ENCODE measurements at places on chromosomes 2 and 18.

DNA sequence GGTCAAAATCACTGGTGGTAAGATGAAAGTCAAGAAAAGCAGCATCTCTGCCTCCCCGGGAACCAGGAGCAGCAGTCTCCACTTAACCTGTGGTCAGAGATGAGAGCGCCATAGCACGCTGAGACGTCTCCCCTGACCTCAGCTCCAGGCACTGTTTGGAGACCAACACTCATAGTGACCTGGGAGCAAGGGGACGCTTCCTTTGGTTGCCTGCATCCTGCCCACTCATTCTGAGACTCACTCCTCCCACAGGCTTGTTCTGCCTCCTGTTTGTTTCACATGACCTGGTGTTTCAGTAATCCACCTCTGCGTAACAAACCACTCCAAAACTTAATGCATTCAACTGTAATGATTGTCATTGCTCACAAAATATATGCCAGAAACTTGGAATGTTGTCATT, 139.3 kb downstream of the ACOXL start:
- no peak for DNase-seq

DNA sequence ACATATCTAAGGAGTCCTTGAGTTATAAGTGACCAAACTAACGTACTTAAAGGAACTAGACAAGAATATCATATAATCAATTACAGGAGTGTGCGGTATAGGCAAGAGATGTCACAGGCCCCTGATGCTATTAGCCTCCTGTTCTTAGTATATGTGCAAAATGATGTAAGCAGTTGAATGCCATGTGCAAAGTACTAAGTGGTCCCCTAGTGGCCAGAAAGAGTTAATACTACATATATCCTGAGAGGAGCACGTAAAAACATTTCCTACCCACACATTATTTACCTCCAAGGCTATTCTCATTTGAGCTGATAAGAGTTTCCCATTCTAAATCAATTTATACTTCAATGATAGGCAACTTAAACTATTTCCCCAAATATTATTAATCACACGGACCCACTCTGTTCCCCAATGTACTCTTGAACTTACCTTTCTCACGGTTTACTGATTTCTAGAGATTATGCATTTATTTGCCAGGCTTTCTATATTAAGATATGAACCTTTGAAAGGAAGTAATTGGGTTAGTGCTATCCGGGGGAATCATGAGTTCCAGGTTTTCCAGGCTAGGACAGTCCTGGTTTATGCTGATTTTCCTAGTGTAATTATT, 158.0 kb upstream of the KLHL14 start:
- peak; percentile 6 for DNase-seq

- DNase-seq = no peak
These were observed 9.9 kb downstream of the FABP1 start for GRCh38 chr2:88117973-88118372.

DNA sequence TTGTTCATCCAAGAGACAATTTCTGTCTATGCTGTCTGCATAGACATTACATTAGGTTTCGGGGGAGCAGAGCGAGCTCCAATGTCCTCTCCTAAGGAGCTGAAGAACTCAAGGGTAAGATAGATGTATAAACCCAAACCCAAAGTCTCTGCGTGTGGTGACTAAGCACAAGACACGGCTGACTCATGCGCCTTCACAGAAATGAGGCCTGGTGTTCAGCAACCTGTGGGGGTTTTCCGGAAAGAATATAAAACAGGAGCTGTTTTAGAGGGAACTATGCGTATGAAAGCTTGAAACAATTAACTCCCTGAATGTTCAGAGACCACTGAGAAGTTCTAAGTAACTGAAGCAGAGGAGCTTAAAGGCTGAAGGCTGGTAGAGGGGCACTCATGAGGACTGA, 154.7 kb downstream of the SOX11 start:
- DNase-seq = no peak

- DNase-seq = no peak
These were observed 77.4 kb upstream of the PPP1CB start for GRCh38 chr2:28674062-28674712.

GRCh38 chr2:96470109-96470508, 35.0 kb downstream of the NEURL3 start:
- no peak for DNase-seq

DNA sequence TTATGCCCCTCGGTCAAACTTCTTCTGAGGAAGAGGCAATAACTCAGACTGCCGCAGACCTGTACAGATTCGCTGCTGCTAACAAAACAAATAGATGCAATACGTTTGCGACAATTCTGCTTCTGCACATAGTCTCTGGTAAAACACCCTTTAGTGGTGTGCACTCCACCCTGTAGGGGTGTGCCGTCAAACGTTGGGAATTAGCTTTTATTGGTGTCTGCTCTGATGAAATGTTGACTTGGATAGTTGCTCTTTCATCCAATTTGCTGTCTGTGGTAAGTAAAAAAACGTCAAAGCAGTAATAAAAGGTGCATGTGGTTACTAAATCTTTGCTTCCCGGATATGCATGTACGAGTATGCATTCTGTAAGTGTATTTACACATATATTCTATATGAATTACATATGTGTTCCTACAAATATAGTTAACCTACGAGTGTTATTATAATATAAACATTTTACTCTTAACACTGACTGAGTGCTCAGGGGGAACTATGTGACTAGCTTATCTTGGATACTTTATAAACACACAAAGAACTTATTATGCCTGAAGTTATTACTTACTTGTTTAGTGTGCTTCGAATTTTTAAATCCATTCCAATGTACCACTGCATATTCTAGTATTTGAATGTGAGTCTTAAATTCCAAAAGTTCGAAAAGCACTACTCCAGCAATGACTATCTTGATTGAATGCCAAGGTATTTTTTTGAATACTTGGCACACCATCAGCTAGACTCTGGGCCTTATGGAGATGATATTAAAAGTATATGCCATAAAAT, 610.2 kb downstream of the ZEB2 start:
- no peak for DNase-seq

GRCh38 chr2:145022666-145023333, 502.9 kb upstream of the ZEB2 start:
- no peak for DNase-seq

DNA sequence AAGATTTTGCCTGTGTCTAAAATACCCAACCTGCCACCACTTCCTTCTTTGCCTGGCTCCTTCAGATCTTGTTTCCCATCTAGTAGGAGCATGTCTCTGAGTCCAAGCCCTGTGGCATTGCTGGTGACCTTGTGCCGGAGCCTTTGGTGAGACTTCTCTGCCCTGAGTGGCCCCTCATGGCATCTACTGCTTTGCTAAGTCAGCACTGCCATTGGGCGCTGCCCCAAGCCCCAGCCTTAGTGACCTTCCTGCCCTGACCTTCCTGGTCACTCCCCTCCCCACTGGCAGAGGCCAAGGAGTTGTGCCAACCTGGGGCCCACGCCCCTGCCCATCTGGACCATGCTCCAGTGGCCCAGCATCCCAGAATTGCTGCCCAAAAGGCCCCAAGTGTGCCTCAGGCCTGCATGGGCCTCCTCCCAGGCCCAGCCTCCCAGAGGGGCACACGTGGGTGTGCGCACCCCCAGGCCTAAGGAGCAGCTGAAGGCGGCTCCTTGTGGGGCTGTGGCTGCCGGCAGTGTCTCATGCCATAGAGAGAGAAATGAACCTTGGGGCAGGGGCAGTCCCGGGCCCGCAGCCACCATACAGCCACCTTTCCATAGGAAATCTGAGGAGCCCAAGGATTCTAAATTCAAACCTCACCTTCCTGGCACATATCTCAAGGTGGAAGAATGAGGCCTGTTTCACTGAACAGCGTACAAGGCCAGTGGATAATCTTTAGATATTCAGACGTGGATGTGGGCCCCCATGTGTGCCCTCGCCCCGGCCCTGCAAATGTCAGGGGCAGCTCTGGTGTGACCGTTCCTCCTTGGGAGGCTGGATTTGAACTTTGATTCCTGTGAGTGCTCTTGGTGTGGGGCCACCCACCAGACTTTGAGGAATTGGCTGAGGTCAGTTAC, 100.2 kb upstream of the SLC66A3 start:
- DNase-seq = no peak

GRCh38 chr18:5628512-5629255, 84.9 kb upstream of the EPB41L3 start:
- DNase-seq = no peak

- DNase-seq = no peak
These were observed 22.0 kb downstream of the MARCHF4 start for GRCh38 chr2:216350214-216350791.

DNA sequence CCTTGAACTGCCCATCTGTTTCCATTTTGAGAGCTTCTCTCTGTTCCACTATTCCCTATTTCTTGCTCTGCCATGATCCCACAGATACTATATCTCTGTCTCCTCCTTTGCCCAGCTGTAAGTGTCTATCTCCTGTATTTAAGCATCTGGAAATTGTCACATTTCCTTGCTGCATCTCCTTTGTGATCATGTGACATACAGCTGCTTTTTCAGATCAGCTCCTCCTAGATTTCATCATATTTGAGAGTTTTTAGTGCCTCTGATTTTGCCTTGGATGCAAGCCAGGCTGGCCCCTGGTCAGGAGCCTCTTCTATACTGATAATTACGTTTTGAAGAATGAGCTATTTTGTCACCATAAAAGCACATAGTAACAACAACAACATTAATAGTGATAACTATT, 131.7 kb upstream of the TNP1 start:
- DNase-seq = no peak

- no peak for DNase-seq
These were observed 281.9 kb downstream of the SRBD1 start for GRCh38 chr2:45329045-45329677.

- no peak for DNase-seq
These were observed 3.0 kb downstream of the PREB start for GRCh38 chr2:27131429-27131828.

DNA sequence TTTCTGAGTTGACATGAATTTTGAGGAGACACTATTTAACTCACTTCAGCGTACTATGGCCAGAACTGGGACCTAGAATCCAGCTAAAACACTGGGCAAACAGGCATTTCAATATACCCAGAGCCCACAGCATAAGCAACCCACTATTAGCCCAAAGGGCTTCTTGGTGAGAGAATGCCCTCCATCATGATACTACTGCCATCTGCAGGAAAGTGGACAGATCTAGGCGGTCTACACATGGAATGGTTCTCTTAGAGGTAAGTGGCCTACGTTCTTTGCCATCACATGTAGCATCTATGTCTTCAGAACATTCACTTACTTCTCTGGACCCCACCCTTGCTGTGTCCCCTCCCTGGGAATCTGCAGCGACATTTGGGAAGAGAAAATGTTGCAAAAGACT, 181.3 kb upstream of the LINC00305 start:
- no peak for DNase-seq

GRCh38 chr2:14756981-14757657, 124.6 kb downstream of the LRATD1 start:
- DNase-seq = peak; percentile 95

DNA sequence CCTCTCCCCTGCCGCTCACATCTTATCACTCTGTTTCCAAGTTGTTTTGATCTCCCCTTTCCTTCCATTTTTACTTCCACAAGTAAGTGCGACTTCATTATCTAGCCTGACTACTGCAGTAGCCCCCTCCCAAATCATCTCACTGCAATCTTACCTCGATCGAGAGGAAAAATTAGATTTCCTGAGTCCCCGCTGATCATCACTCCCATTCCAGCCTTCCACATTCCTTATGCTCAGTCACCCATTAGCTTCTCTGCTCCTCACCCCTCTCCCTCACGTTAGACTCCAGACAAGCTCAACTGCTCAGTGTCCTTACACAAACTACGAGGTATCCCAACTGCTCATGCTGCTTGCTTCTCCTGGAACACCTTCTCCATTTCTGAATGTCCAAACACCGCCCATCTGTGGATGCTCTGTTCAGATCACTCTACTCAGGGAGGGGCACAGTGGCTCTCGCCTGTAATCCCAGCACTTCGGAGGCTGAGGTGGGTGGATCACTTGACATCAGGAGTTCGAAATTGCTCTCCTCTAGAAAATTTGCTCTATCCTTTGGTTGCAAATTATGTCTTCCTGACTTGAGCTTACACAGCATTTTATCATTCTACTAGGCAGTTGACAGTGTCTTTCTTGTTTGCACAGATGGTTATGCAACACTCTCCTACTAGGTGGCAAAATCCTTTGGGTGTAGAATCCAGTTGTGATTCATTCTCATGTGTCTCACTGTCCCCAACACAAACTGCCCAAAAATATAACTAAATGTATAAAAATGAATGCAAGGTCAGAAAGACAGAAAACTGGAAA, 96.5 kb downstream of the INO80D start:
- no peak for DNase-seq

- no peak for DNase-seq
These were observed 495.1 kb upstream of the TCF4 start for GRCh38 chr18:56083097-56083521.

DNA sequence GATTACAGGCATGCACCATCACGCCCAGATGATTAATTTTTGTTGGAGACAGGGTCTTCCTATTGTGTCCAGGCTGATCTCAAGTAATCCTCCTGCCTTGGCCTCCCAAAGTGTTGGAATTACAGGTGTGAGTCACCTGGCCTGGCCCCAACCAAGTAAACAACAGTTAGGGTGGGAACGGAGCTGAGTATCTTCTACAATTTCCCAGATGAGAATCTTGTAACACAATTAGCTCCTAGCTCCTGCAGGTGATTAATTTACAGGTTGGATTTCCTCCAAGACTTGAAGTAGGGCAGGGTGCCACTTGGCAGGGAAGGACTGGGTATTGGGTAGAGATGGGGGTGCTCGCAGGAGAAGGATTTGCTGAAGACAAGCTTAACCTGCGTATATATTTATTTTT, 17.8 kb downstream of the NLRC4 start:
- no peak for DNase-seq

DNA sequence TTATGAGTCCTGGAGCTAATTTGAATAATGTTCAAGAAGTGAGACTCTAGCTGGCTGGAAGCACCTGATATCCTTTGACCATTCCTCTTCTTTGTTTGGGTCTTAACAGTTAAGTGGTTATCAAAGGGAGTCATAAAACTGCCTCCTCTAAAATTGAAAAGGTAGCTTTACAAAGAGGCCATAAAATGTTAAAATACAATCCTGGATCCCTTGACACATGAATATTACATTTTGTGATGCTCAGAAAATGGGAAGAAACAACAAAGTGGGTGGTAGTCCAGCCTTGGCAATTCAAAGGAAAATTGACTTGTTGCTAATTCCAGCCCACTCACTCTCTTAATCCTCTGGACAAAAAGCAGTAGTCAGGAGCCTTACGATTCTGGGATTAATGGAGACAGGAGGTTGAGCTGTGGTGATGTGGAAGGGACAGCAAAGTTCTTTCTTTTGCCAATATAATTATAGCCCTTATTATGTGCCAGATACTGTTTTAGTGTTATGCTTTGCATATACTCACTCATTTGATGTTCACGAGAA, 339.2 kb downstream of the PDE11A start:
- DNase-seq = no peak

DNA sequence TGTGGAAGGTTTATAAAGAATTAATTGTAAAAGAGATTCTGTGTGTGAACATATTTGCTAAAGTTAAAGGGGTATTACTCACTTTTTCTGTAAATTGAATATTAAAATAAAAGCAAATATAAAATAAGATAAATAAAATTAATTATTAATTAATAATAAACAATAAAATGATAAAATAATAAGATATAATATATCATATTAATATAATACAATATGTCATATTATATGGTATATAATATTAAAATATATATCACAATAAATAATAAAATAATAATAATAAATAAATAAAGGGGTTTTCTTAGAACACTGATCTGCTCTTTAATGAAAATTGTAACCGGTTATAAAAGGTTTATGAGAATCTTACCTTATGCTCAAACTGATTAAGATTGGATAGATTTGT, 29.8 kb downstream of the TMEM200C start:
- DNase-seq = no peak

GRCh38 chr2:132522901-132523300, 106.3 kb downstream of the GPR39 start:
- no peak for DNase-seq
